ENCODE measurements at places on chromosomes 6 and 20.

DNA sequence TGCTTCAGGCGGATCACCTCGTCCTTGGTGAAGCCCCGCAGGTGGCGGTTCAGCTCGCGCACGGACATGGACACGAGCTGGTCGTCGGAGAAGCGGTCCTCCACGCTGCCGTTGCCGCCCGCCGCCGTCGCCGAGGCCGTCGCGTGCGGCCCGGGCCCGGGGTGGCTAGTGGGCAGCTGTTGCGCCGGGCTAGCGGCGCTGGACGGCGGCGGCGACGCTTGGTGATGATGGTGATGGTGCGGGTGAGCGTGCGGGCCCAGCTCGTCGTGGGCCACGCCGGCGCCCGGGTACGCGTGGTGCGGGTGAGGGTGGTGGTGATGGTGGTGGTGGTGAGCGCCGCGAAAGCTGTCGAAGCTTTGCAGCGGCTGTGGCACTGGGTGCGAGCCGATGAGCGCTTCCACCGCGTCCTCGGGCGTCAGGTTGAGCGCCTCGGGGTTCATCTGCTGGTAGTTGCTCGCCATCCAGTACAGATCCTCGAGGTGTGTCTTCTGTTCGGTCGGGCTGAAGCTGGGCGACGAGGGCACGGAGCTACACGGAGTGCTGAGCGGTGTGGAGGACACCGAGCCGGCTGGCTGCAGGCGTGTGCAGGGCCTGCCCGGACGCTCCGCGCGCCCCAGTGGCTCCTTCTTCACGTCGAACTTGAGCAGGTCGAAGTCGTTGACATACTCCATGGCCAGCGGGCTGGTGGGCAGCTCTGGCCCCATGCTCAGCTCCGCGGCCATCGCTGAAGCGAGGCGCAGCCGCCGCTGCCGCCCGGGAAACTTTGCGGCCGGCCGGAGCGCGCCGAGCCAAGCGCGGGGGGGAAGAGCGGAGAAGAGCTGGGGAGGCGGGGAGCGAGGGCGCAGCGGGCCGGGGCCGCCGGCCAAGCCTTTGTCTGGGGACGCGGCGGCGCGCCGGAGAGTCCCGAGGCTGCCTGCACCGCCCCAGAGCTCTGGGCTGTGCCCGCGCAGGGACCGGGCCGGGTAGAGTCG is 622 bp downstream of the MAFB start:
- no peak for DNase-seq

GRCh38 chr6:80217794-80218193 is 111.3 kb downstream of the BCKDHB start:
- no peak for DNase-seq

DNA sequence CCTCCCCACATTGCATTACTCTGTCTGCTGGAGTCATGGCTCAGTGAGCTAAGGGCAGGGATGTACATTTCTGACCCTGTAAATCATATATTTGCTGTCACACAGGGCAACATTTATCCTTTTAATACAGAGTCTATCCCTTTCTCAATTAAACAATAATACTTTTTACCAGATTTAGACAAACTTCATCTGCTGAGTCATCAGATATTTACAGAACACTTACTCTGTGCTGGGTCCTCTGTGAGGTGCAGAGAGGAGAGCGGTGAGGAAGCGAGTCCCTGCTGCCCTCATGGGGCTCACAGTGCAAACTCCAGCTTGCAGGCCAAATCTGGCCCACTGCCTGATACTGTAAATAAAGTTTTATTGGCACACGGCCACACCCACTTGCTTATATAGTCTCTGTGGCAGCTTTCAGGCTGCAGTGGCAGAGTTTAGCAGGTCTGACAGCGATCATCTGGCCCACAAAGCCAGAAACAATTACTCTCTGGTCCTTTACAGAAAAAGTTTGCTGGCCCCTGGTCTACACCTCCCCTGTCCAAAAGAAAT is 144.5 kb downstream of the CDH26 start:
- DNase-seq, result no peak

- no peak for DNase-seq
These were observed 38.0 kb downstream of the TMEM170B start for GRCh38 chr6:11575408-11576033.

GRCh38 chr6:2841264-2842138 is at the start of gene SERPINB1:
TSS of gene SERPINB1 (minus strand) at chr6:2841863. CDS start at chr6:2840586, 1,277 bp downstream.
- DNase-seq, result peak; percentile 66

DNA sequence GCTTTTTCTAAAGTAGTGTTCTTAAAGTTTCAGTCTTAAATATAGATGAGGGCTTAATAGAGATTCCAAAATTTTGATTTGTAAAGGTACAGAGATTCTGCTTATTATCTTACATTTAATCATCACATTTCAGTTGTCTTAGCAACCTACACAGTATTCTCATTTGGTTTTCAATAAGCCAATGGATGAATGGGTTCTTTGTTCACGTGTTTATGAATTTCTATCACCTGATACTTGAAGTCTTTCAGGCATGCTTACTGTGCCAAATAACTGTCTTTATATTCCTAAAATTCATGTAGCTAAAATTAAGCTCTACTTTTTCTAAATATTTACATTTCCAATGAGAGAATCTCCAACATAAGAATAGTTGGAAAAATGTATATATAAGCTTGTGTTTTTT is 152.7 kb downstream of the EYA4 start:
- DNase-seq, result no peak

DNA sequence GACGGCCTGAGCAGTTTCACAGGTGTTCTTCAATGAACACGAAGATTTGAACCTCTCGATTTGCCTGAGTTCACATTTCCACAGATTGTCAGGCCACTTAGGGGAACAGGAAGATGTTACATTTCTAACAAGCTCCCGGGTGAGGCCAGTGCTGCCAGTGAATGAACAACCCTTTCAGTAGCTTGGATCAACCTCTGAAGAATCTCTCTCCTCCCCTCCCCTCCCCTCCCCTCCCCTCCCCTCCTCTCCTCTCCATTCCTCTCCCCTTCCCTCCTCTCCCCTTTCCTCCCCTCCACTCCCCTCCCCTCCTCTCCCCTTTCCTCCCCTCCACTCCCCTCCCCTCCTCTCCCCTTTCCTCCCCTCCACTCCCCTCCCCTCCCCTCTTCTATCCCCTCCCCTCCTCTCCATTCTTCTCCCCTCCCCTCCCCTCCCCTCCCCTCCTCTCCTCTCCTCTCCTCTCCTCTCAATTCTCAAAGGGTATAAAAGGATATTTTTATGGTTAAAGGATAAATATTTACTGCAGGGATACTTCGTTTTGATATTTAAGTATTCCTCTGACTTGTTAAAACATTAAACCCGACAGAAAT is 114.1 kb upstream of the INSM1 start:
- DNase-seq, result no peak

DNA sequence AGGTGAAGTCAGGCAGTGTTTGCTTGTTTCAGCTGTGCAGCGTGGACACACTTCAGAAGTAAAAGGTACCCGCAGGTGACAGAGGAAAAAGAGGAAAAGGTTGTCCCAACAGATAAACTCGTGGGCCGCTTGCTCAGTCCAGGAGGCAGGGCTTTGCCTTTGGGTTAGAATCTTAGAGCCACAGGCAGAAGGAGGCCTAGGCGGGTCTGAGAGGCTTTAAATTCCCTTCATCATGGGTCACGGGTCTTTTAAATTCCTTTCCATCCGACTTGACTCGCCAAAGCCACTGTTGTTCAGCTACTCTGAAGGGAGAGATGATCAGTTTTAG is 48.2 kb downstream of the AGPAT4 start:
- no peak for DNase-seq

DNA sequence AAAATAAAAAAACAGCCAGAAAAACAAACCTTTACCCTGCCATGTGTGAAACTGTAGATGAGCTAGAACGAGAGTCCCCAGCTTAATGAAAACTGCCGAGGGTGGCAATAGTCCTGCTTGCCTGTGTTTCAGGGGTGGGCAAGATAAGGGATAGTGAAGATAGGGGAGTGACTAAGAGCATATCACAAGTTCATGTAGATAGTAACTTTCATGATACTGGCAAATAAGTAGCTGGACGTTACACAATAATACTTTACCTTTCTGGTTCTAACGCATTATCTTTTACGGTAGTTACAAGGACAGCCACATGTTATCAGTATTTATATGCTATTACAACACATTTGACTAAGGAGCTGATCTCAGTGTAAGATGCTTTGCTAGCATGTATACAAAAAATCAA is 9.3 kb upstream of the FBXO9 start:
- DNase-seq, result no peak

GRCh38 chr6:132354517-132355167 is 46.6 kb downstream of the MOXD1 start:
- no peak for DNase-seq

GRCh38 chr6:34055223-34055933 is 90.5 kb downstream of the GRM4 start:
- DNase-seq, result no peak

GRCh38 chr20:24718696-24719095 is 230.4 kb upstream of the CST7 start:
- DNase-seq, result no peak

- no peak for DNase-seq
These were observed 123.8 kb upstream of the ID4 start for GRCh38 chr6:19713411-19713810.

GRCh38 chr20:45974896-45975565 is 3.0 kb upstream of the ZNF335 start:
- DNase-seq, result no peak

DNA sequence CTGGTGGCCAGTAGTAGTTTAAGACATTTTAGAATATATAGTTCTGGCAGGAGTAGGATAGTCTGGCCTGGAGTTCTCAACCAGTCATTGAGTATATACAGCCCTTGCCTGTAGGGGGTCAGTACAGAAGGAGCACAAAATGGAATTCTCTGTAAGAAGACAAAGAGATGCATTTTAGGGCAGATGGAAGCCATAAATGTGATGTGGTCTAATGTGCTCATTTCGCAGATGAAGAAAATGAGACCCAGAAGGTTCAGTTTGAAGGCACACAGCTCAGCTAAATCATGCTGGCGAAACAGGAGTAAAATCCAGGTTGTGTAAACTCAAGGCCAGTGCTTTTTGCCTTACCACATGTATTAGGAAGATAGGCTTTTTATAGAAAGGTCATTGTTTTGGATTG is 29.6 kb downstream of the QKI start:
- DNase-seq, result no peak

DNA sequence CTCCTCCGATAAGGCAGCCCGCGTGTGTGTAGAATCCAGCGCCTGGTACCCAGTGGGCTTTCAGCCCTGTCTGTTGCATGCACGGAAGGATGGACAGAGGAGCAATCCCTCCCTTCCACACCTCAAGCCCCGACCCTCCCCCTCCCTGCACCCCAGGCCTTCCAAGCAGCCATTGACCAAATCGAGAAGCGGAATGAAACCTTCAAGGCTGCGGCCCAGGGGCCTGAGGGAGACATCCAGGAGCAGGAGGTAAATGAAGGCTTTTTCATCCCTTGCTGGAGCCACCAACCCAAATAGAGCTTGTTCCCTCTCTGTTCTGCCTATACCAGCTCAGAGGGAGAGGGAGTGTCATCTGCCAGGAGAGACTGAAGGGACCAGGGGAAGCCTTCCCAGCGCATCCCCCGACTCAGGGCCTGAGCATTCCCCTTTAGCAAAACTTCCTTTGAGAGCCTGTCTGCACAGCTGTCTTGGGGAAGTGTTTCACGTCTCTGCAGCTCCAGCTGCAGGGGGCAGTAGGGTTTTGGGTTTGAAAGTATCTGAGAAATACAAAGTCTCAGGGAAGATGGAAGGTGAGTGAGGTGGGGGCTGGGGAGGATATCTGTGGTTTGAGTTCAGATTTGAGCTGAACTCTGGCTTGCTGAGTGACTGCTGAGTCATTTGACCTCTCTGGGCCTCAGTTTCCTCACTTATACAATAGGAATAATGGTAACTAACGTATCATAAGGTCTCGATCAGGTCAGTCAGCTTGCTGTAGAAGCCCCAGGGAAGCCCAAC is 16.1 kb downstream of the FGD2 start:
- DNase-seq, result no peak

DNA sequence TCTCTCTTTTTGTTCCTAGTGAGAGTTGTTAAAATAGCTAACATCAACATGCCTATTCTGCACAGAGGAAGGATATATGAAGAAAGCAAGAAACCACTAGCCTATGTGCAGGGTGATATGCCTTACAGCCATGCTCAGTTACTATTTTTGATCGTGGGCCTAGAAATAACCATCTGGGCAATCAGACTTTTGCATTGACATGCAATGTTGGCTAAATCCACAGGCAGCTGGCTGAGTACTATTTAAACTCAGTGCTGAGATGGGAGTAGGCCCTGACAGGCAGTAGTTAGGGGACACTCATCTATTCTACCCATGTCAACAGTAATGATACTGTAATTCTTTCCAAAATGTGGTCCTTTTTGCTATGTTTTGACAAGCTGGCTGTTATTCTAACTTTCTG is 89.6 kb downstream of the HDGFL1 start:
- no peak for DNase-seq

GRCh38 chr6:107542192-107542668 is 52.3 kb downstream of the SOBP start:
- no peak for DNase-seq

DNA sequence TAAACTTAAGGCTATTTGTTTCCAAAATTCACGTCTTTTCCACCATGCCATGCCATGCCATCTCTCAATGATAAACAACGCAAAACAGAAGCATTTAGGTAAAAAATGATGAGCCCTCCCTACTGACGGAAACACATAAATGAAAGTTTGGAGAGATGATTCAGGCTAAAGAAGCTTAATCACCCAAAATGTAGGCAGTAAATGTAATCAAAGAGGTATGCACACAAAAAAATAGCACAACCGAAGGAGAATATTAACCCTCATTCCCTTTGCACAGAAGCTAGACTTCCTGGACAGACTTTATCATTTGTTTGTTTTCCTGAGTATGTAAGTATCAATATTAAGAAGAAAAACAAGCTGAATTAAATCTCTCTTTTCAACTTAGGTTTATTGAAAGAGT is 28.8 kb downstream of the DCDC2 start:
- no peak for DNase-seq

GRCh38 chr20:44756011-44756688 is 10.5 kb downstream of the KCNK15 start:
- no peak for DNase-seq

DNA sequence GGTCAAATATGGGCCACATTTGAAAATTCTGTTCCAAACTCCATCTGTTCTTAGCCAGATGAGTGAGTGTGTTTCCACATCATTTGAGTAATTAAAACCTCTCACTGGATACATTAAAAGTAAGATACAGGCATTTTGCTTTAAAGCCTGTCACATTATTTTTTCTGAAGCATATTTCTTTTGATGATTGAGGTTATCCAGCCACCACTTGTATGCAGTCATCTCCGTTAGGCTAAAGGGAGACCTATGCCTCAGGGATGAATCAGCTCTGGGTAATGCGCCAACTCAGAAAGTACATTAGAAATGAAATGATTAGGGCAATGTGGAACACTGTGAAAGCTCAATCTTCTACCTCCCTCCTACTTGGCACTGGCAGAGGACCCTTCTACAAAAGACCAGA is 90.7 kb downstream of the SNAP25 start:
- DNase-seq, result no peak

All from cortex of kidney (tissue), 1 donor.